ENCODE measurements at places on chromosomes 4 and X.
A peak's percentile ranks its signal among the peaks of the same experiment; 100 is the strongest.

GRCh38 chrX:22433292-22434070 is 160.8 kb downstream of the CBLL2 start:
- no peak for DNase-seq

GRCh38 chrX:64976673-64977040 is 407 bp upstream of the ZC4H2 start:
- DNase-seq = no peak

DNA sequence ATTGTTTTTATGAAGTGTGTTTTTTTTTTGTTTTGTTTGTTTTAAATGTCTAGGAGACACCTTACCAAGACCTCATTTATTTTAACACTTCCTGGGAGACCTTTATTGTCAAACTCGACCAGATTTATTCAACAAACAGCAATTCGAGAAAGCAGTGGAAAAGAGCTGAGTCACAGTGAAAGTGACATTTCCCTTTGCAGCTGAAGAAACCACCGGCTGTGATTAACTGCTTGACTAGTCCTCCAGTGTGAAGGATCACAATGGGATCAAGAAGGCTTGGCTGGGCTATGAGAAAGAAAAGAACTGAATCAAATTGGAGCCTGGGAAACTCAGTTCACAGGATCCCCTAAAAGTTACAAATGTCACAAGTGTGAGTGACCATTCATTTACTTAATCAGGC is 11.9 kb upstream of the ADH7 start:
- DNase-seq = no peak

DNA sequence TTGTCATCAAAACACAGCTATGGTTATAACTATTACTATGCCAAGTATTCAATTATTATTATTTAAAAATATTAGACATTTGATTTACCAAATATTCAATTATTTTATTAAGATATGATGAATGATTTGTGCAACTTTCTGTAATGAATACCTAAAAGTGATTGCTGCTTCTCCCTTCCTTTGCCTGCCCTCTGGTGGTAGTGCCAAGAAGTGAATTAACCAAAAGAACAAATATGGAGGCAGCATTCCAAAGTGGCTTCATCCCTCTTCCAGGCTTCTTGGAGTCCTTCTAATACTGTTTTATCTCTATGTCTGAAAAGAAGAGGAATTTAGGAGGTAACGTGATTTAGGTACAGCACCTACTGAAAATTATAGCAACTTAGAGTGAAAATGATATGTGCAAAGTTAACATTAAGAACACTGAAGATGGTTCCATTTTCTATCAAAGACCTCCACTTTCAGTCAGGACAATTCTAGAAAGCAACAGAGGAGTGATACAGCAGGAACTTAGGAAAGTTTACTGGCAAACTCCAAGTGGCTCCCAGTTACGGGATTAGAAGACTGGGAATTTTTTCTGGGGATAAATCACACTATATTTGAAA is 43.0 kb downstream of the ENPEP start:
- DNase-seq = peak; percentile 23

DNA sequence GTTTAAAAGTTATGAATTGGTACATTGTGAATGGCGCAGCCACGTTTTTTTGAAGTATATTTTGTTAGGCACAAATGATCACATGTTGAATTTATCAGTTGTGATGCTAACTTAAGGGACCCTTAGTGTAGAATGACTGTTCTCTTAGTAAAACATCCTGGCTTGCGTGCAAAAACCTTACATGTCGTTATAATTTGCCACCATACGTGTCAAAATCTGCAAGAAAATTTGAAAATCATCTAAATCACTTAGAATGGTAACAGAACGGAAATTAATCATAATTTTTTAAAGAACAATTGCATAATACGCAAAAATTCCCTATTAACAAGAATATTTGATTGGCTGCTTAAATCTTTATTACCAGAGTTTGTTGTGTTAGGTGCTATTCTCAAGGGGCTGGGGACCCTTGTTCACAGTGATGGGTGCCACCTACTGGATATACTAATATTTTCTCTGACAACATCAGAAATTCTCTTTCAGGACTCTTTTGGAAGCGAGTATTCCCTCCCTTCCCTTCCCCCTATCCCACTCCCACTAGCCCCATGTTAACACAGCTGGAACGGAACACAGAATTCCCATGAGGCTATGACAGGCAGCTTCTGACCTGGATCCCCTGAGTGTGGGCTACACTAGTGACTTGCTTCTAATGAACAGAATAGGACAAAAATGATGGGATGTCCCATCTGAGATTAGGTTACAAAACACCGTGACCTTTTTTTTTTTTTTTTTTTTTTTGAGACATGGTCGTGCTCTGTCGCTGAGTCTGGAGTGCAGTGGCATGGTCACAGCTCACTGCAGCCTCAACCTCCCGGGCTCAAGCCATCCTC is 71.8 kb downstream of the SUPT20HL2 start:
- DNase-seq = no peak

- peak; percentile 76 for DNase-seq
These were observed 57.2 kb upstream of the FAM9C start for GRCh38 chrX:13101441-13102139.

- DNase-seq = no peak
These were observed 69.2 kb downstream of the PLS3 start for GRCh38 chrX:115630204-115630603.

Measured in mucosa of gallbladder (tissue), 1 donor.